Right forelimb (tissue), 1 donor: ENCODE measurements at places on chromosomes 7 and 10.

DNA sequence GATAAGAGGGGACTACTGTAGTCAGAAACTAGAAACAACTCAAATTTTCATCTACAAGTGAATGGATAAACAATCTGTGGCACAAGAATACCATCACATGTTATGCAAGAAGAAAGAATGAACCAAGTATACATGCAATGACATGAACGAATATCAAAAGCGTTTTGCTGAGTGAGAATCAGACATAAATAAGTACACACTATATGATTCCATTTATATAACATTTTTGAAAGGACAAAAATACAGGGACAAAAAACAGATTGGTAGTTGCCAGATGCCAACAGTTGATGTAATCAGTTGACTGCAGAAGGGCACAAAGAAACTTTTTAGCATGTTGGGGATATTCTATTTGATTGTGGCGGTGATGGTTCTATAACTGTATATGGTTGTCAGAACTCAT, 33.6 kb downstream of the CTNNA3 start:
- DNase-seq, result no peak

DNA sequence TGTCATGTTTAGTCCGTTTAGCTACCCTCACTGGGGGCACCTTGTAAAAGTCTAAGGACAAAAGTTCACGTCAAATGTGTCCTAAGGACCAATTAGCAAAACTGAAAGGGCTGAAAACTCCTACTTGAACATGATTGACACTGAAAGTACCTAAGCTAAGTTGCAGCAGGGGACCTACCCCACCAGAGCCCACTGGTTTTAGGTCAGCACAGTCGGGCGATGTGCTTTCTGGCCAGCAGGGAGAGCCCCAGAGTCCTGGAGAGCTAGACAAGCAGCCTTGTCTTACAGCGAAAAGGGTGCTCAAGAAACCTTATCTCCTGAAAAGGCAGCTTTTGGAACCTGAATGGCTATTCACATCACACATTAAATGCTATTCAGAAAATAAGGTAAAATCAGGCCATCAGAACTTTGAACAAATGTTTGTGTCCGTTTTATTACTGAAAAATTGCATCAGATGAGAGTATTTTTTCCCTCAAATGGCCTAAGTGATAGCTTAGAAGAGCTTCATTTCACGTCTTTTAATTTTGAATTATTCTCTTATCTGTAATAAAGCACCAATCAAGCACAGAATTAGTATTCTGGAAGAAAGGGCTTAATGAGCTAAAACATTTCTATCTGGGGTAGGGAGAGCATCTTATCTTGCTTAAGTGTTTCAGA, 52.2 kb upstream of the MKI67 start:
- no peak for DNase-seq

DNA sequence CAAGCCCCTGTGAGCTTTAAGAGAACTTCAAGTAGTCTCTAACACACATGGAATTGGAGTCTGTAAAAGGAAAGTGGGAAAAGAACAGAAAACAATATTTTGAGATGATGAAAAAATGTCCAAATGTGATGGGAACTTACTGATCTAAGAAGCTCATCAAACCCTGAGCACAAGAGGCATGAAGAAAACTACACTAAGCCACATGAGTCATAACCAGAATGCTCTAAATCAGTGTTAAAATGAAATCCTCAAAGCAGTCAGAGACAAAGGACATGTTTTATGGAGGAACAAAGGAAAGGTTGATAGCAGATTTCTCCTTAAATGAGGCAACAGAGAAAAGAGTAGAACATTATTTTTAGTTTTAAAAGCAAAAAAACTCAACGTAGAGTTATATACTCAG, 37.2 kb downstream of the ZNF33A start:
- DNase-seq, result no peak

DNA sequence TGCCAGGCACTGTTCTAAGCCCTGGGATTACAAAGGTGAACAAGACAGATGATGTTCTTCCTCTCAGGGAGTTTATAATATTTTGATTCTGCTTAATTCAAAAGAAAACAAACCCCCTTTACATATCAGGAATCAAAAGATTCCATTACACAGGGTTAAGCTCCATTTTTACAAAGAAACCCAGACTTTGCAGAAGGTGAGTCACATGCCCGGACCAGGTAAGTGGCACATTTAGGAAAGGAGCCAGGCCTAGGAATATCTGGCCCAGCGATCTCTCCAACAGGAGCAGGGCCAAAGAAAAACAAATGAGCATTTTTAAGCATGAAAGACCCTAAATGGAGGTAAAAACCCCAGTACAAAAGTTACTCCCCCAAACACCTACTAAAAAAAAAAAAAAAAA, 1.1 kb downstream of the STN1 start:
- DNase-seq, result no peak

DNA sequence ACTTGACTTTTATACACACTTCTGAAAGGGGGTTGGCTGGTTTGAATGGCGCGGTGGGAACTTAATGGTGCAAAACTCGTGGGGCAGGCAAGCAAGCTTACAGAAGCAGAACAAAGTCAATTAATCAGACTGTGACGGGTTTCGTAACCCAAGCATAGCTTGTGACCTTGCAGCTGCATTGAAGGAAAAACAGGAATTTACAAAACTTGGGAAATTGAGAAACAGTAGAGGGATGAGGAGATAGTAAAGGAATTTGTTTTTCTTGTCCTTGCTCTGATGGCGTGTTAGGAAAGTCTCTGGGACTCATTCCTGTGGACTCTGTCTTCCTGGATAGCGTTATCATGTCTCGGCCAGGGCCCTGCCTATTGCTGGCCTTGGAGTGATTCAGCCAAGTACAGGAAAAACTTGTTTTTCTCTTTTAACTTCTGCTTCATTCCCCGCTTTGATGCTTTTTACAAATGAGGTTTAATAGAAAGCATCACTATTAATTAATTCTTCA, 220.0 kb upstream of the KCND2 start:
- no peak for DNase-seq
